ENCODE measurements at places on chromosomes 2 and 18.

- DNase-seq = no peak
Measured at GRCh38 chr18:57523171-57523956, 63.1 kb downstream of the FECH start.

- DNase-seq = no peak
Measured at GRCh38 chr2:176657393-176657792, 388.2 kb downstream of the MTX2 start.

DNA sequence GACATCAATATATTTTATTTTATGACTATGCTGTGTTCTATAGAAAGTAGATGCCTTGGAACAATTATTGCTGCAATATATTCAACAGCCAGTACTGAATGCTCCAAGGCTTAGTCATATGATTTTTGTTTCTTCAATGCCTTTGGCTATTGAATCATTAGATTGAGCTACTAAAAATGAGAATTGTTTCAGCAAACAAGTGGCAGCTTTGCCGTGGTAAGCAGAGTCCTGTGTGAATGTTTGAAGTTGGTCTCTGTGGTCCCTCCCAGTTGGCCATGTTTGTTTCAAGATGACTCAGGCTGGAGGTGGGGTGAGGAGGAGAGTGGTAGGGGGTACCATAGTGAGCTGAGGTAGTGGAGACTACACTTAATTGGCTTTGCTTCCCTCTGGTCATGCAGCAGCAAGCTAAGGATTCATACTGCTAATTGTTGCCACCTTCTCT lies 198.6 kb upstream of the EPAS1 start:
- DNase-seq = no peak

GRCh38 chr2:28199995-28200679 lies 192.5 kb upstream of the FOSL2 start:
- DNase-seq = no peak

- no peak for DNase-seq
Measured at GRCh38 chr2:118642501-118642900, 204.9 kb downstream of the EN1 start.

- no peak for DNase-seq
Measured at GRCh38 chr2:235908826-235909225, 259.4 kb downstream of the GBX2 start.
